Right renal pelvis (tissue), 4 donors: ENCODE measurements at places on chromosomes 4 and X. TPM values are rescaled to one million over a fixed set of nuclear protein-coding genes. Genes with fewer than 3 reads are reported as not detected.

Gene BEND4
- 0.80 TPM for polyA plus RNA-seq

GRCh38 chrX:150199181-150199580, 163.9 kb upstream of the MAMLD1 start:
- no peak for DNase-seq

DNA sequence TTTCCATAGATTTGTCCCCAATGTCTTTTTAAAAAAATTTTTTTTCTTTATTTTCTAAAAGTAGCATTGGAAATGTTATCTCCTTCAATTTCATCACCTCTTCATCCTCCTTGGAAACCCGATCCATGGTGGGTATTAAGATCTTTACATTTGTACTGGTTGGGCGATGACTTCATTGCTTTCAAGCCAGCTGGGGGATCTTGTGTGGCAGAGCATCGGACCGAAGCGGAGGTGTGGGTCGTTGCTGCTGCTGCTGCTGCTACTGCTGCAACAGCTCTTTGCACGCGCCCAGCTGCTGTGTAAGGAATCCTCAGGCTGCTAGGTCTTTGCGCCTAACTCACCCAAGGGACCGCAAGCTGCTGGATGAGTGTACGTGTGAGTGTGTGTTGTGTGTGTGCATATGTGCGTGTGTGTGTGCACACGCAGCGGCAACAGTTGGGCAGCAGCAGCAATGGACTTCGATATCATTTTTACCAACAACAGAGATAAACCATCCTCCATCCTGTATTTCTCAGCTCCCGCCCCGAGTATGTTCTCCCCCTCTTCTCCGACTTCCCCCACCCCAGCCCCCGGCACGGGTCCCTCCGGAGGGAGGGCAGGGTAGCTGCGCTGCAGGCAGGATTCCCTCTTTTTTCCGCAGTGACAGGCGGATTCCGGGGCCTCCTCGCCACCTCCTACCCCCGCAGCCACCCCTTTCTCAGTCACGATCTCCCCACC, 768 bp upstream of the CDKL5 start:
- no peak for DNase-seq

- DNase-seq, result no peak
These were observed 297.6 kb downstream of the IL1RAPL1 start for GRCh38 chrX:28884823-28885222.
